ENCODE measurements at places on chromosomes 13 and 19.

DNA sequence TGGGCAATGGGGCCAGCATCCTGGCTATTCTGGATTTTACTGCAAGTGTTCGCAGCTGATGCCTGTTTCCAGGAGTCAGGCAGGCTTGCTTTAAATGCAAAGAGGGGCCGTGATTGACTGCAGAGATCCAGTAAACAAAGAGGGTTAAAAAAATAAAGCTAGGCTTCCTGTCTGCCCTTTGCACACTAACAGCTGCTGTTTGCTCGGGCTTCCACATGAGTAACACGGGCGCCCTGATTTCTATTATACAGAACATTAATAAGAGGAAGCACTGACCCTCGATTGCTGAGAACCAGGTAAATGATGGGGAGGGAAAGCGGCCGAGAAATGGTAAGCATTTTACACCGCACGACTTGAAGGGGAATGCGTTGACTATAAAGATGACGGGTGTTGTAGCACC lies 254.2 kb upstream of the ZNF507 start:
- no peak for DNase-seq

GRCh38 chr19:2770055-2771013 lies 12.7 kb downstream of the SGTA start:
- DNase-seq: no peak

DNA sequence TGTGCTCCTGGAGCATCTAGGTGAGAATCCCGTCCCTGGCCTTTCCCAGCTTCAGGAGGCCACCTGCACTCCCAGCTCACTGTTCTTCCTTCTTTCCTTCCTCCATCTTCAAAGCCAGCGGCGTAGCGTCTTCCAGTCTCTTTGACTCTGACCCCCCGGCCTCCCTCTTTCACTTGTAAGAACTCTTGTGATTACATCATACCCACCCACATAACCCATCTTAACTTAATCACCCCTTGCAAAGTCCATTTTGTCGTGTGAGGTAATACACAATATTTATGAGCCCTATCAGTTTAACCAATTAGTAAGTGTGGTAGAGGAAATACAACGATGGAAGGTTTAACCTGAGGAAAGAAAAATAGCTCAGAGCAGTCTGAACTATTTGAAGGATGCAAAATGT lies 4.6 kb upstream of the CDC16 start:
- no peak for DNase-seq

- no peak for DNase-seq
Observed at GRCh38 chr13:90068658-90069057, 1278.8 kb upstream of the MIR17HG start.
